ENCODE measurements at places on chromosomes 12 and 14. TPM values are rescaled to one million over a fixed set of nuclear protein-coding genes. Genes with fewer than 3 reads are reported as not detected.

The TEDC1 gene
- 5.7 TPM for polyA plus RNA-seq

DNA sequence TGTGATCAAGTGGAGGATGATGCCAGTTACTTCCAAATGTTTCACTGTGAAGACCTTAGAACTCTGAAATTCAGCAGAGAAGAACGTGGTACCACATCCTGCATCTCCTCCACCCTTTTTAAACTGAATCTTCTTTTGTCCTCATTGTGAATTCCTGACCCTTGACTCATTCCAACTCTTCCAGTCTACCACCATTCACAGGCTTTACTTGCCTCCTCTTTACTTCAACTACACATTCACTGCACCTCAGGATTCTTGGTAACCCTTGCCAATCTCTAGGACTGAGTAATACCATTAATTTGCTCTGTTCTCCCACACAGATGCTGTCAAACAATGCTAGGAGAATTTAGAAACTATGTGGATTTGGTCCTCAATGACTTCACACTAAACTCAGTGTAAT lies 37.3 kb downstream of the PPP1R12A start:
- no peak for DNase-seq

DNA sequence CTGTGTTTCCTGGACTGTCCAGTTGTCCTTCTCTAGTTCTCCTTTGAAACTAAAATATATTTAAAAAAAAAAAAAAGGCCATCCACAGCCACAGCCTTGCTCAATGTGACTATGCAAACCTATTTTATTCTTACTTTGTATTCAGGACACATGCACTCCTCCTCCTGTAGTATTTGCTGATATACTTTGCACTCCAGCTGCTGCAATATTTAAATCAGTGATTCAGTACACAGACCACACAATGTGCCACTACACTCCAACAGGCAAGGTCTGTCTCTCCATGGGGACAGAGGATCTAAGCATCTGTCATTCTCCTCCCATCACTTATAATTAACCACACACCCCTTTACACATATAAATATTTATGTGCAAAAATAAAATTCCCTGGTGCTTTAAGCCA lies 40.2 kb upstream of the CCDC196 start:
- DNase-seq, result no peak

GRCh38 chr14:92103363-92103989 lies 2.9 kb downstream of the ATXN3 start:
- DNase-seq, result no peak

DNA sequence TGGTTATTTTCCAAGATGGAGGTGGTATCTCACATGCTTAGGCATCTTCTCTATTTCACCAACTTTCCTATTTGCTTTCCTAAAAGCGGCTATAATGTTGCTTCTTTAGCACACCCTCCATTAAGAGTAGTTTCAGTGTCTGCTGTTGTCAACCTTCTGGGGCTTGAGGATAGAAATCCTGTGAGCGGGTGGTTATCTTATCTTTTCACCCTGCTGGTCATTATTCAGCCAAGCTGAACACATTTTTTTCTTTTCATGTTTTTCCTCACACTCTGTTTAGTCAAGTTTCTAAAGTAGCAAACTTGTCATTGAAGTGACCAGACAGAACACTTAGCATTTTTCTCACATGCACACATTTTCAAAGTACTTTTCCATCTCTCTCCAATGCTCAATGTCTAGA lies 104.5 kb downstream of the SLC8A3 start:
- no peak for DNase-seq

All from muscle of back (tissue), 13 donors.